Naive thymus-derived CD8-positive, alpha-beta T cell (primary cell): ENCODE measurements at places on chromosomes 12 and 14.

GRCh38 chr12:102816816-102817434 is 100.1 kb downstream of the PAH start:
- no peak for DNase-seq

DNA sequence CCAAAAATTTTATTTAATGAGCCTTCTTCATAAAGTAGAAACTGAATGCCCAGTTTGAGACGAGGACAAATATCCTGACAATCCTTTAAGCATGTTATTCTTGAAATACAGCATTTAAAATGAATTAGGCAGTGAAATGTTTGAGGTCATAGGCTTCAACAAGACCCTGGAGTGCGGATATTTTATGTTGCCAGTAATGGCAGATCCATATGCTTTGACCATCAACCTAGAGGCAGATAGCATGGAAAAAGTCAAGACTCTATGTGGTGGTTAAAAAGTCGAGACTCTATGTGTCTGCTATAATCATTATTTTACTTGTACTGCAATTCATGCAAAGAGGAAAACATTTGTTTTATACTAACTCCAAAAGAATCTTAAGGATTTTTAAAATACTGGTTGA is 2.0 kb upstream of the MAP4K5 start:
- DNase-seq, result no peak

- DNase-seq, result peak; percentile 80
Measured at GRCh38 chr14:21308479-21309237, 28.8 kb downstream of the RPGRIP1 start.

DNA sequence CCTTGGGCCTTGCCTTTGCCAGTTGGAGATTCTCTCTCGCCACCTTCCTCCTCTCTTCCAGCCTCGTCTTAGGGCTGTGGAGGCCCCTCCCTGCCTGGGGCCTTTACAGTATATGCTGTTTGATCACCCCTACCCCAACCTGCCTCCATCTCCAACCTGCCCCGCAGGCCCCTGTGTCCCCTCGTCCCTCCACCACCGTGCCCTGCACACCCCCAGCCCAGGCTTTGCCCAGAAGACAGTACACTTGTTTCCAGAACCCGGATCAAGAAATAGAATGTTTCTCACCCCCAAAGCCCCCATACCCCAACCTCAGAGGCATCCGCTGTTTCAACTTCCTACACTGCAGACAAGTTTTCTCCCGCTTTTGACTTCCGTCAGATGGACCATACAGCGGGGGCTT is 202.3 kb upstream of the C14orf180 start:
- DNase-seq, result no peak

GRCh38 chr12:54654926-54655325 is 6.8 kb upstream of the DCD start:
- no peak for DNase-seq

GRCh38 chr14:58844544-58844943 is 206.8 kb downstream of the DACT1 start:
- no peak for DNase-seq

- no peak for DNase-seq
Measured at GRCh38 chr12:87856-88255, 21.3 kb downstream of the IQSEC3 start.

DNA sequence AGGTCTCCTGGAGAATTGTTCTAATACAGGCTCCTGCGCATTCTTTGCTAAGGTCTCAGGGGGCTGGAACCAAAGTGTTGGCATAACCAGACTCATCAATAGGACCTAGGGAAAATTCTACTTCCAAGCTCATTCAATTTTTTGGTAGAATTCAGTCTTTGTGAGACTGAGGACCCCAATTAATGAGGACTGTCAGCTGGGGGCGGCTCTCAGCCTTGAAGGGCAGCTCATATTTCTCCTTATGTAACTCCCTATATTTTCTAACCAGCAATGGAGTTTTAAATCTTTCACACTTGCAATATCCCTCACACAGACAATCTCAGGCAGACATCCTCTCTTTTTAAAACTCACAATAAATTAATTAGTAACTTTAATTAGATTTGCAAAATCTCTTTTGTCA is 476.4 kb upstream of the LRFN5 start:
- no peak for DNase-seq

DNA sequence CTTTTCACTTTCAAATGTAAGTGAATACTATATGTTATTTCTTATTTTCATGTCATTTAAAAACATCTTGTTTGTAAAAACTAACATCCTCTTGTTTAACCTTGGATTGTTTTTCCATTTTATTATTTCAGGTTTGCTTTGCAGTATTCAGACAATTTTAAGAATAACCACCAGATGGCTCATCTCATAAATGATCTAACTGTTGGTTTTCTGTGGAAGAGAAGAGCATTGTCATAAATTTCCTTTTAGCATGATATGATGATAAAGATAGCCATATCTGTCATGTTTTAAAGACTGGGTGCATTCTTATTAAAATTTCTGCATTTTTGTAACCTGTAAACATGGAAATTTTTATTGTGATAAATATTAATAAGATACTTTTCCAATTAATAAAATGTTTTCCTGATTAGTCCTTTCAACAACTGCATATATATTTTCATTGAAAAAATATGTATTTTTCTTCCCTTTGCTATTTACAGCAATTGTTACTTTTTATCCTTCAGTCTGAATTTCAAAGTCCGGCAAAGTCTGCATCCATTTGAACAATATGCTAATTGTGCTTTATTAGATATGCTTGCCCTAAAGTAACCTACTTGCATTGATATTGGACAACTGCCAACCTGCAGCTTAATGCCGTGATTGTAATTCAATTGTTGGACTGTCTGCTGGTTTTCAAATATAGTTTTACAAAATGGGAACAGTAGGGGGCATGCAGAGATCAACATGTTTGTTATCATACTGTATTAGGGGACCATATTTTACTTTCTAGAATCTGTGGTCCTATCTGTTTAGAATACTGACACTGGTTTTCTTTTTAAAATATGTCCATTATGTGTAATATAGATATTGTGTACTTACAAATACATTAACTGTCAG is 163.4 kb downstream of the GARIN6 start:
- DNase-seq, result no peak

GRCh38 chr12:108805136-108805535 is 52.2 kb downstream of the SSH1 start:
- no peak for DNase-seq

GRCh38 chr12:104695453-104696148 is 238.9 kb downstream of the CHST11 start:
- DNase-seq, result peak; percentile 75

GRCh38 chr14:34997762-34998161 is 15.0 kb downstream of the SRP54 start:
- DNase-seq, result no peak

GRCh38 chr14:86852530-86852929 is 1140.5 kb downstream of the GALC start:
- no peak for DNase-seq
